ENCODE measurements at places on chromosomes 16 and 17.

DNA sequence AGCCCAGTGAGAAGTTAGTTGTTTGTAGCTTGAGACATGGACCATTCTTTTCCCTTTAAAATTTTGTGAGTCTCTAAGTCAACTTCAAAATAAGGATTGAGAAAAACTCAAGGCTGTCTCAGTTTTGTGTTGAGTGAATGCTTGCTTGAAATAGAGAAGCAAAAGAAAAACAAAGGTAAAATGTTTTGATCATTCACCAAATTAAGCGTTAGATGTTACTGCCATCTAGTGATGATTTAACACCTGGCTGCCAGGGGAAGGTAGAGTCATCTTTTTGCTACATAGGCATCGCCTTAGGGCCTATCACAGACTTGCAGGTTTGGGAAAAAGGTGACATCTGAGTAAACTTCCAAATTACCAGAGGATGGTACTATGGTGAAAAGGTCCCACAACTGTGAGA, 74.4 kb downstream of the PCTP start:
- no peak for DNase-seq

GRCh38 chr16:74893541-74893940, 91.4 kb downstream of the WDR59 start:
- DNase-seq = no peak

GRCh38 chr16:86994651-86995171, 322.5 kb downstream of the C16orf95 start:
- no peak for DNase-seq

DNA sequence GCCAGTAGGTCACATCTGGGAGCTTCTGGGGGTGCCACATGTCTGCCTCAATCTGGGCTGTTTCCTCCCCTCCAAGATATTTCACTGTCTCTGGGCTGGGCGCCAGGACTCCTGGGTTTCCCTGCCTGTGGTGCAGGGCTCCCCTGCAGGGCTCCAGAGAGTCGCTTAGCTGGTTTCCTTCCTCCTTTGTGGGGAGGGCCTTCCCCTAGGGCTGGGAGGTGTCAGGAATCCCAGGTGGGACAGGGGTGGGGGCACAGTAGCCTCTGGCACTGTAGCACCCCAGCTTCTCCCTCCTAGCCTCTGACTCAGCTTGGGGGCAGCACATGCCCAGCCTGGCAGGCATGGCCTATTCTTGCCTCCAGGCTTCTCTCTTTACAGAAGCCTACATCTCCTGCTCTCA, 2.6 kb downstream of the RARA start:
- no peak for DNase-seq

- DNase-seq = peak; percentile 21
These were observed 674 bp downstream of the ZNF821 start for GRCh38 chr16:71883168-71883848.

DNA sequence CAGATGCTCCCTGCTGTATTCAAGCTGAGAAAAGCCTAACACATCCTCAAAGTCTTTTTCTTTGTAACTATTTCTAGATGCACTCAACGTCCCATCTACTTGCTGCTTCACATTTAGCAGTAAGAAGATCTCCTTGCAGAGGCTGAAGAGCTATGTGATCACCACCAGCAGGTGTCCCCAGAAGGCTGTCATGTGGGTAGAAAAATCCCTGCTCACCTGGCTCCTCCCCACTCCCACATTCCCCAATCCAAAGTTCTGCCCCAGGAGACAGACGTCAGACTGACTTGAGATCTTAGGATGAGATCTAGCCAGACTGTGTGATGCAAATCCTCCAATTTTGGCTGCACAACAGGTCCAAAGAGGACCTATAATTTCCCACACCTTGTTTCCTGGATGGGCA, 1.1 kb downstream of the CCL13 start:
- DNase-seq = no peak

DNA sequence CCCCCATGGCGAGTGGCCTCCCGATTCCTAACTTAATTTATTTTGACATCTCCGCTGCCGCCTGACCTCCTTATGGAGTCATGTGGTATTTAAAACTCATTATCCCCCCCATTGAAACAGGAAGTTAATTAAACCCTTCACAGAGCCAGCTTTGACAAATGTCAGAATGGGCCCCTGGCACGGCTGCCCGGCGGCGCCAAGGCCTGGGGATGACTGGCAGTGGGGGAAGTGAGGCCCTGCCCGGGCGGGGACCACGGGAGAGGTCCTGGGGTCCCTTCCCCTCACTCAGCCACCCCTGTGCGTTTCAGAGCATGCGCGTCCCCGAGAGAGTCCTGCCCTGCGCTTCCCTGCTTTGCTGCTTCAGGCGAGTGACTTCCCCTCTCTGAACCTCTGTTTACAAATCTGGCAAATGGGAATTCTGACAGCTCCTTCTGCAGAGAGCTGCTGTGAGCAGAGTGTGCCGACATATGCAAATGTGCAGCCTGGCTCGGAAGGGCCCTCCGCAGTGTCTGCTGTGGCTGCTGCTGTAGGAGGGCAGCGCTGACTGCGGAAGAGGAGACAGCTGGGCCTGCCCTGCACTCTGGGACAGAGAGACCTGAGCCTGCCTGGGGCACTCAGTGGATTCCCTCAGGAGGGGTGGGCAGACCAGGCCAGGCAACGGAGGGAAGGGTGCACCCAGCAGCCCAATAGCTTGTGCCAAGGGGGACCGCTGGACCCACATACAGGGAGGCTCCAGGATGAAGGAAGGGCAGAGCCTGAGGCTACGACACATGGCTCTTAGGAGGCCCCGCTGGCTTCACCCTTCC, 4.4 kb upstream of the ZFPM1 start:
- DNase-seq = no peak

GRCh38 chr16:87328846-87329245, 11.7 kb upstream of the C16orf95 start:
- DNase-seq = no peak

DNA sequence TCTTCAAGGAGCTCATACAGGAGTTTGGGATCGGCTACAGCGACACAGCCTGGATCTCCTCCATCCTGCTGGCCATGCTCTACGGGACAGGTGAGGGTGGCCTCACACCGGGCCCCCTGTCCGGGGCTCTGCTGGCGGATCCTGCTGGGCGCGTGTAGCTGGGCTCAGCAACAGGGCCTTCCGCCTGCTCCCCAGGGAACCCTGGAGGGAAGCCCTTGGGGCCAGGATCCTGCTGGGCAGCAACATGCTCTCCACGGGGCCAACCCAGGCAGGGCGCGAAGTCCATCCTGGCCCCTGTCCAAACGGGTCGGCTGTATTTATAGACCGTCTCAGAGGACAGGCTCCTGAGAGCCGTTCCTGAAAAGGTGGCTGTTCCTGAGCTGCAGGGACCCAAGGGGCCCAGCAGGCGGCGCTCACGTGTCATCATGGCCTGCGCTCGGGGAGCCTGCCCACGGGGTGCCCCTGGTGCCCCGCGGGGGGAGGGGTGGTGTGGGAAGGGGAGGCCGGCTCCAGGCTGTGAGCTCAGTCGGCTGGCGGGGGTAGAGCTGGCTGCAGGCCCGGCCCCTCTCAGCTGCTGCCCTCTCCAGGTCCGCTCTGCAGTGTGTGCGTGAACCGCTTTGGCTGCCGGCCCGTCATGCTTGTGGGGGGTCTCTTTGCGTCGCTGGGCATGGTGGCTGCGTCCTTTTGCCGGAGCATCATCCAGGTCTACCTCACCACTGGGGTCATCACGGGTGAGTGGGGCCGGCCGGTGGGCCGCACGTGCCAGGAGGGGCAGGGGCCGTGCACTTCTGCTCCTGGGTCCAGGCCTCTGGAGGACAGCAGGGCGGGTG, 7.5 kb downstream of the SLC16A3 start:
- DNase-seq = peak; percentile 56

DNA sequence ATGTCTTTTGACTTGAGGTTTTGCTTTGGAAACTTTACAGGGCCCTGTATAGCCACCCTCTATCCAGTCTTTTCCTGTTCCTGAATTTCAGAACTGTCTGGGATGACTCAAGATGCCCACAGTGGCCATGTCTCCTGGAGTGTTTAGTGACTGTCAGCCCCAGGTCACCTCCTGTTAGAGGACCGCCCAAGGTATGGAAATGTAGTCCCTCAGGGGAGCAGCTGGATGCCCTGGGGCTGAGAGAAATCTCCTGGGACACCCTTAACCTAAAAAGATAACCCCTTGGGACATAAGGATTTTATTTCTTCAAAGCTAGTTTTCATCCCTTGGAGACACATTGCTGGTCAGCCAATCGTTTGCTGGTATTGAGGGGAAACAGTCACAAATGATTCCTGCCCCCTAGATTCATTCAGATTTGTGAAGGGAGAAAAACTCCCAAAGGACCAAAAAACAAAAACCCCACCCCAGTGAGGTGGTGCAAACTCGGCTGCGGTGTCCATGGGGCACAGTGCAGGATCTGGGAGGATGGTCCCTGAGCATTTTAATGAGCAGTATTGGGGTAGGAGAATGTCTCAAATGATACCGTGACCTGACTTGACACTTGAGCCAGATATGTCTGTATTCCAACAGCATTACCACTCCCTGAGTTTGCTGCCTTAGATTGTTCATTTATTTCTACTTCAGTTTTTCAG, 1.7 kb downstream of the ZNF267 start:
- DNase-seq = peak; percentile 78

DNA sequence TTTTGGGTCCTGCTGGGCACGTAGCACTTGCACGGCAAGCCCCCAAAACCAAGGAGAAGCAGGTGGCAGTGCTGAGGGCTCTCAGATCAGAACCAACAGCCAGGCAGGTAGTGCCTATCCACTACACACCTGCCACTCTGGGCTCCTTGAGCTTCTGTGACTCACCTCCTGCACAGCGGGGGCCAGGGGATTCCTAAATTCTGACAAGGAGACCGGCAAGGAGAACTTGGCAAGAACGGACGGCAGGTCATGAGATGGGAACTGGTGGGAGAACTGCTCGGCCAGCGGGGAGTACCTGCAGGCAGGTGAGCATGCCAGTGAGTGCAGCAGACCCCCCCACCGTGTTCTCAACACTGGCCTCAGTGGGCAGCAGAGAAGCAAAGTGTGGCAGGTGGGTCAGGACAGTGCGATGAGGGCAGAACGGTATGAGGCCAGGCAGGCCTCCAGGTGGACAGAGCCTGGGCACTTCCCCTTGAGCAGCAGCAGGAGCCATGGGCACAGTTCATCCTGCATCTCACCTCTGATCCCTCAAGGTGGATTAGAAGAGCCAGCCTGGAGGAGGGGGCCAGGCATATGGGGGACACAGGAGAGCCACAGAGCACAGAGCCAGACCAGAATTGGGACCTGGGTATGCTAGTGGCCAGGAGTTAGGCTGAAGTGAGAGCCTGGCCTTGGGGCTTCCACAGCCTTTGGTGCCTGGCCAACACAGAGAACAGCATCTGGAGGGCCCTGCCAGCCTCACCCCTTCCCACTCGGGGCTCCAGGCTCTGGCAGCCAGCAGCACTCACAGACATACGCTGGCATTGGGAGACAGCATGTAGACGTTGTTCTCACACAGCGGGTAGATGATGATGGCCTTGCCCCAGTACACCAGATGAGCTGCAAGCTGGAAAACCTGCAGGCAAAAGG, 14.7 kb downstream of the MPG start:
- no peak for DNase-seq

DNA sequence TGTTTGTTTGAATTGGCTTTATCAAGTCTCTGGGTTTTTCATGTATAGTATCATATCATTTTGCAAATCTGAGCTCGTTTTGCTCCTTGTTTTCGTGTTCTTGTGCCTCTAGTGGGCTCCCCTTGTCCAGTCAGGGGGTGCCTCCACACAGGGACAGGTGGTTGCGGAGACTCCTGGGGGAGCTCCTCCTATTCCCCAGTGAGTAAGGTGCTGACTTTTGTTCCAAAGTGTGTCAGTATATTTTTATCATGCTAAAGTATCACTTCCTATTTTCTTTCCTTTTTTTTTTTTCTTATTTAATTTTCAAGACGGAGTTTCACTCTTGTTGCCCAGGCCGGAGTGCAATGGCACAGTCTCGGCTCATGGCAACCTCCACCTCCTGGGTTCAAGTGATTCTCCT, 30.3 kb upstream of the IL17C start:
- no peak for DNase-seq

DNA sequence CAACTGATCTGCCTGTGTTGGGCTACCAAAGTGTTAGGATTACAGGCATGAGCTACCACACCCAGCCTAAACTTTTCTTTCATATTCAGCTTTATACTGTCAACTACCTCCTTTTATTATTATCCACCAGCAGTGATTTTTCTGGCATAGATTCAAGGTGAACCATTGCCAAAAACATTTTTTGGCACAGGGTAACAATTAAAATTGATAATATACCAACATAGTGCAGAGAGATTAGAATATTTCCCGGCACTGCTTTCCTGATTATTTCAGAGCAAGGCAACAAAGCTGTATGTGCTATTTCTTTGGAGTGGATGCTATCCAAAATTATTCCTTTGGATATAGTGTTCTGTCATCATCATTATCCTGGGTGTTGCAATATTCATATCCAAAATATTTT, 781.6 kb upstream of the SOX9 start:
- DNase-seq = no peak

Measured in RKO (cell line).